ENCODE measurements at places on chromosomes 2 and 18. TPM values are rescaled to one million over a fixed set of nuclear protein-coding genes. Genes with fewer than 3 reads are reported as not detected.

MTLN gene
- 9.8 TPM for total RNA-seq

LYG1 gene
- 1.3 TPM for total RNA-seq

EFHD1 gene
- total RNA-seq, result not detected

TRAPPC12 gene
- 64.0 TPM for total RNA-seq

NGEF gene
- total RNA-seq, result not detected

CFC1 gene
- total RNA-seq, result not detected

C2orf80 gene
- not detected for total RNA-seq

FOXD4L1 gene
- total RNA-seq, result not detected

PIKFYVE gene
- 29.9 TPM for total RNA-seq

DNA sequence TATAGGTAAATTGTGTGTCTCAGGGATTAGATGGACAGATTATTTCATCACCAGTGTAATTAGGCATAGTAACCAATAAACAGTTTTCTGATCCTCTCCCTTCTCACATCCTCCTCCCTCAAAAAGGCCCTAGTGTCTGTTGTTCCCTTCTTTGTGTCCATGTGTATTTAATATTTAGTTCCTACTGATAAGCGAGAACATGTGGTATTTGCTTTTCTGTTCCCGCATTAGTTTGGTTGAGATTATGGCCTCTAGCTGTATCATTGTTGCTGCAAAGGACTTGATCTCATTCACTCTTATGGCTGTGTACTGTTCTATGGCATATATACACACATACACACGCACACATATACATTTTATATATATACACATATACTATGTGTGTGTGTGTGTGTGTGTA lies 866.2 kb downstream of the CCDC85A start:
- no peak for DNase-seq

DNA sequence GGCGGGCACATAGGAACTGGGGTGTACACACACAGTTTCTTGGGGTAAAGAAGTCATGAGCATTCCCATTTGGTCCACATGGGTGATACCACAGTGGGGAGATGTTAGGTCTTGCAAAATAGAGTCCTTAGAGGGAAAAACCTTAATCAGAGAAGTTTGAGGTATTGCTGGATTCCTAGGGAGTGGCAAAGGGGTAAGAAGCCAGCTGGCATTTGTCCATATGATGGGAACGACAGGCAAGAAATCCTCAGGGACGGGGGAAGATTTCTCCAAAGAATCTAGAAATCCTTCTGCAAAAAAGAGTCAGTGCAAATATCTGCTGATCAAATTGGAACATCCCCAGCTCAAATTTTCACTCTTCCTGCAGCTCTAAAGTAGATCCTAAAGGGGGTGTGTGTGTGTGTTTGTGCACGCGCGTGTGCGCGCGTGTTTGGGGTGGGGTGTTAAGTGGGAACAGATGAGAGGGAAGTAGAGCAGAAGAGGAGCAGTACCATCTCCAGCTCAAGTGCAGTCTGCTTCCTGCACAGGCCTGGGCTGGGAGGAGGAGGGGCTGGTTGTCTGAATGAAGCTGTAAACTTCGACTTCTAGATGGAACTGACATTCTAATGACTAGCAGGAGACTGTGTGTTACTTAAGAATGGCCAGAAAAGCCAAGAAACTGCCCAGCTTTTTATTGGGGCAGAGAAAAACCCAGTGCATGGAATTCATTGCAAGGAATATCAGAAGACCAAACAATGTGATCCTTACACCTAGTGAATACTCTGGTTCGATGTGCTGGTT lies 168.0 kb downstream of the SPP2 start:
- peak; percentile 26 for DNase-seq

- DNase-seq, result no peak
Observed at GRCh38 chr2:200039724-200040650, 84.6 kb downstream of the MAIP1 start.

- no peak for DNase-seq
Observed at GRCh38 chr18:8303151-8303755, 306.0 kb upstream of the RAB12 start.

DNA sequence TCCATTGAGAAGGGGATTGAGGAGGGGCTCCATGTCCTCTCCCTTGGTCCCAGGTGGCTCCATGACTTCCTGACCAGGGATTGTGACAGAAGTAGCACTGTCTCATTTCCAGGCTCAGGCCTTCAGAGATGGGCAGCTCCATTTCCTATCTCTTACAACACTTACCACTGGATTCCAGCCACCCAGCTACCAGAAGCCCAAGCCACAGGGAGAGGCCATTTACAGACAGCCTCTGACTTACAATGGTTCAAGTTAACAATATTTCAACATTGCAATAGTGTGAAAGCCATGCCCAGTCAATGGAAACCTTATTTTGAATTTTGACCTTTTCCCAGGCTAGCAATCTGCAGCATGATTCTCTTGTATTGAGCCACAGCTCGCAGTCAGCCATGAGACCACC lies 164.9 kb upstream of the AGAP1 start:
- DNase-seq, result no peak

DNA sequence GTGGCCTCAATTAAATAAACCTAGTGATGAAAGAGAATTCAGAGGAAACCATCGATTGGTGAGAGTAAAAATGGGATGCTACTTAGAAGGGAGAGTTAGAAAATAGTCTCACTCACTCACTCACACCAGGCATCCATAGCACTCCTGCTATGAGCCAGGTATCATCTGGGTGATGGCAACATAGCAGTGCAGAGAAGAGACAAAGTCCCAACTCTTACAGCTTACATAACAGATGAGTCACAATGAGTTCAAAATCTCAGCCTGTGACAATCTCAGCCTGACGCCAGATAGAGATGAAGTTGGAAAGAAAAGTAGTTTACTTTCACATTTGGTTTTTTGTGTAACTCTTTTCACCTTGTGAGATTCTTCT lies 55.4 kb upstream of the THOC1 start:
- no peak for DNase-seq

DNA sequence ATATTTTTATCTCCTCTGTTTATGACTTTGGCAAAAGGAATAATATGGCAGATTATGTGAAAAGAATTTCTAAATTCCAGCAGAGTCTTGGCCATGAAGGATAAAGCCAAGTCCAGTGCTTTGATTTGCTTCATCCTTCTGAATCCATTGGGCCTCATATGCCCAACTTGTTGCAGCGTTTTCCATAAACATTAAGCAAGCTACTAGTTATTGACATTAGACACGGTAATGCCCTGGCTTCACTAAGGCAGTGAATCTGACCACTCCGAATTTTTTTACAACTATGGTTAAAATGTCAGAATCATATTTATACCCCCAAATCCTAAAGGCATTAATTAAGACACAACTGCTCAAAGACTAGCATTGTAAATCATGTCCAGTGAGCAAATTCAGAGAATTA lies 79.8 kb downstream of the MAPRE2 start:
- DNase-seq, result no peak

GRCh38 chr2:59786684-59787083 lies 766.8 kb downstream of the BCL11A start:
- DNase-seq, result no peak

GRCh38 chr2:215658635-215659305 lies 222.9 kb upstream of the FN1 start:
- no peak for DNase-seq

Data from CD4-positive, alpha-beta T cell (primary cell).